ENCODE measurements at places on chromosomes 2 and 18.

DNA sequence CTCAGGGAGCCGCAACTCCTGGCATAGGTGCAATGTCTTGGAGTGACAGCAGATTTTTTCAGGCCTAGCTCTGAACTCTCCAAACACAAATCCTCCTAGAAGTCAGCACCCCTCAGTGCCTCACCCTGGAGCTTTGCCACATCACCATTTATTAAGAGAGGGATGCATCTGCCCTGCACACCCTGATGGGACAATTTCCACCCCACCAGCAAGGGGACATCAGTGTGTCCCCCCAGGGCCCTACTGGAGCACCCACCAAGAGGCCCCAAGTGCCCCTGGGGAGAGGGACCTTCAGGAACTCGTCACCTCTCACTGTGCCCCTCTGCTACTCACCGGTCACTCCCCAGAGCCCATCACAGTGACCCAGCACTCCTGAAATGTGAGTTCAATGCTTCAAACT lies 144.7 kb downstream of the NDUFA10 start:
- DNase-seq = no peak

DNA sequence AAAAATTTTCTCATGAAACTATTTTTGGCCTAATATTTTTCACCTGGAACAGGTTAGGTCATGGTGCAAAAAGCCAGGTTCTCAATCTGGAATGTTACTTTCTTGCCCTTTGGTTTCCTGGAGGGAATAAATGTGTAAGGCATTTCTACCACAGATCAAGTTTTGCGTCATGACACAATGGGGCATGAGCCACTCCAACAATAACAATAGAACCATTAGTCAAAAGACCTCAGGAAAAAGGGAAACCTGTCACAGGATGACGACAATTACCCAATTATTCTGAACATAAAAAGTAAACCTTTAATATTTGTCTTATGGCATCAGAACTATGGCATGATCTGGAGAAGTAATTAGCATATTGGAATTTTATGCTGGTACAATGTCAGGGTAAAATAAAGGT lies 88.2 kb upstream of the HNRNPA3 start:
- no peak for DNase-seq

- DNase-seq = no peak
These were observed 21.5 kb upstream of the BIN1 start for GRCh38 chr2:127128445-127128904.

GRCh38 chr2:228545041-228545747 lies 363.7 kb upstream of the SPHKAP start:
- DNase-seq = peak; percentile 80

- no peak for DNase-seq
These were observed 177.4 kb upstream of the FN1 start for GRCh38 chr2:215613280-215613679.

DNA sequence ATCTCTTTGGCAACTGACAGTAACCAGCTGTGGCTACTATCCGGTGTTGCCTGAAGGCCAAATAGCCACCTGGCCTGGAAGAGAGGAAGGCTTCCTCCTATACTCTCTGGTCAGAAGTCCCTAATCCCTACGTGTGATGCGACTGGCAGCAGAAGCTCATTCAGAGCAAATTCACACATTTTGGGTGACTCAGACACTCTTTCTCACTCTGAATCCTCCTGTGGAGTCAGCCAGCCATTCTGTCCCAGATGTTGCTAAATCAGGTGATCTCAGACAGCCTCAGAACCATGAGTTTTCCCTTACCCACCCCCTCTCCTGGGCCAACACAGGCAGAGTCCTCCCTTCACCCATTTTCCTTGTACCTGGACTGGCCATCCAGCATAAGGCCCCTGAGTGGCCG lies 34.7 kb downstream of the CFAP53 start:
- DNase-seq = no peak

- DNase-seq = no peak
These were observed 137.7 kb downstream of the ALPK2 start for GRCh38 chr18:58491113-58491696.

- no peak for DNase-seq
These were observed 9.3 kb upstream of the TSN start for GRCh38 chr2:121746071-121746578.

- DNase-seq = peak; percentile 10
These were observed 270.2 kb downstream of the LOXHD1 start for GRCh38 chr18:46386788-46387187.

DNA sequence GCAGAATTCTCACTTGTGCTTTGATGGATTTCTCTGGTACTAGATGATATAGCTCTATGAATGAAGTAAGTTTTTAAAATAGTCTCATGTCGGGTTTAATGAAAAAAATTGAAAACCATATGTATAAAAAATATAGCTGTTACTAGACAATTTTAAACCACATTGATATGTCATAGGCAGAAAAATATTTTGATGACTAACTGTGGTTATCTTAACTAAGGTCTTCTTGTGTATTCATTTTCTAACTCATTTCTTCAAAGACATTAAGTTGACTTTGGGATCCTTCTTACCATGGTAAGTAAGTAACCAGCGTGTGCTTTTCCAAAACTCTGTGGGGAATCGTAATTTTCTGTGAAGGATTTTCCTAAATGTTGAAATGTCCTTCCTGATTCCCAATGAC lies 160.9 kb upstream of the COL3A1 start:
- peak; percentile 88 for DNase-seq

DNA sequence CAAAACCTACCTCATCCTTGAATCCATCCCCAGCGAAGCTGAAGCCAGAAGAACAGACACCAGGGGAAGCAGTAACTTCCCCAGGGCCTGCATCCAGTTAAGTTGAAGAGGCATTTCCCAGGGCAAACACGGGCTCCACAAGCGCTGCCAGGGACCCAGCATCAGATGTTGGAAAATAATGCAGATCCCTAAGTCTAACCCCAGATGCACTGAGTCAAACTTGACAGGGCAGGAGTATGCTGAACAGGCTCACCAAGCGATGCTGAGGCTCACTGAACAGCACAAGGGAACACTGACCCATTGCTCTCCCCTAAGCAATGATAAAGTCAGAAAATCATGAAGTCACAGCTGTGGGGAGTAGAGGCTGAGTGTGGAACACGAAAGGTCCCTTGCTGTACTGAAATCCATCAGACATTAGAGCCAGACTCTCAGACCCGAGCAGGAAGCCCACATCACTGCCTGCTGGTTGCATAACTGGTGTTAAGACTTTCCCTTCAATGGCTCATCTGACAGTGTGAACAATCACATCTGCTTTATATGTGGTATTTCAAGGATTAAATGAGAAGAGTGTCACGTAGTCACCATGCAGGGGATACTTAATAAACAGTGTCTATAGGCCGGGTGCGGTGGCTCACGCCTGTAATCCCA lies 36.2 kb downstream of the TNS1 start:
- peak; percentile 66 for DNase-seq

DNA sequence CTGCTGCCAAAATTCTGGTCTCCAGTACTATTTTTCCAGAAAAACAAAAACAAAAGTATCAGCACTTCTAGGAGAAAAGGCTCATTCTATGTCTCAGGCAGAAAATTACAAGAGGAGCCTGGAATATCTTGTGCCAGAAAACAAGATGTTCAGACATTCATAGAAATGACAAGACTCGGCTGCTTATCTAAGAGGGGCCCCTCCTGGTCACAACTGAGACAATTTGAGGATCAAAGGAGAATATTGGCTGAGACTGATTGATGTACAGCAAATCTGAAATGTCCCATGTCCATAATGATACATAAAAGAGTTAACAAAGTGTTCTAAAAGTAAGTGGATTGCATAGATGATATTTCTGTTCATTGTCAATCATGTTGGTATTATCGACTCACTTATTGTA lies 2.4 kb upstream of the RPS7 start:
- no peak for DNase-seq

DNA sequence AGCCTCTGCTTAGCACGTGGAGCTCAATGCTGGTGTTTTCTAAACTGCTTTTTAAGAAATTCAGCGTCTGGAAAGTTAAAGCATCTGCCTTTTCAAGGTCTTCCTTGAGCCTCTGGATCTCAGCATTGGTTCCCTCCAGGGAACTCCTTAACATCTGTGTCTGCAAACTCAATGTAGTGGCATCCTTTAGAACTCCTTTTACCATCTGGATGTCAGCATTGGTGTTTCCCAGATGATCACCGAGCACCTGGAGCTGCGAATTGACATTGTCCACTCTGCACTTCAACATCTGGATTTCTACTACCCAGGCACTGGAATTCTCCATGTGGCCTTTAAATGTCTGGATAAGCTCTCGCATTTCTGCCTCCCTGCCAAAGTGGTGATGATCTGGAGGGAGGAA lies 3.7 kb downstream of the CLEC4F start:
- DNase-seq = no peak

- no peak for DNase-seq
These were observed 43.4 kb downstream of the DPP4 start for GRCh38 chr2:162030363-162031190.

DNA sequence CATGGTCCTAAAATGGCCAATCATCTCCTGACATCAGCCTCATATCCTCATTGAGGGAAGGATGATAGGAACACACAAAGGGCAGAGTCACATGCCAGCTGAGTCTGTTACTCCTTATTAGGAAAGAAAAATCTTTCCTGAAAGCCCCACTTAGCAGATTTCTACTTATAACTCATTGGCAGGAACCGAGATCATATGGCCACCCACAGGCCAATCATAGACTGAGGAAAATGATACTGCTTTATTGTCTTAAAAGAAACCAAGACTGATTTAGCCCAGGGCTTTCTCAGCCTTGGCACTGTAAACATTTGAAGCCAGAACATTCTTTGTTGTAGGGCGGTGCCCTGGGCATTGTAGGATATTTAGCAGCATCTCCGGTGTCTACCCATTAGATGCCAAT lies 18.7 kb downstream of the GKN2 start:
- DNase-seq = no peak

DNA sequence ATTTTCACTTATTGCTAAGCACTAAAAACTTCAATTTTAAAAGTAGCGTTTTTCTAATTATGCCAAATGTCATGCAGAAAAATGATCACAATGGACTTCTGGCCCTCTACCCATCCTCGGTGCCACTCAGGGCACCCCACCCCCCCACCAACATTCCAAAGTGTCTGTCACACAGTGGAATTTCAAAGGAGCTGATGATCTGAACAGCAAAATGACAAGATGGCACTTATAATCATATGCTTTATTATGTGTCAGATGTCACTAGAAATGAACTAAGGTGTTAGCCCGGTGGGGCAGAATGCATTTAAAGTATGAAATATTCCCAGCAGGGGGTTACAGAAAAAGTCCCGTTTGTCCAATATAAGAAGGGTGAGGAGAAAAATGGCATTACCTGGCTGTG lies 360.7 kb upstream of the RAB12 start:
- no peak for DNase-seq

- peak; percentile 81 for DNase-seq
These were observed 108.8 kb upstream of the PIEZO2 start for GRCh38 chr18:11258039-11258610.

DNA sequence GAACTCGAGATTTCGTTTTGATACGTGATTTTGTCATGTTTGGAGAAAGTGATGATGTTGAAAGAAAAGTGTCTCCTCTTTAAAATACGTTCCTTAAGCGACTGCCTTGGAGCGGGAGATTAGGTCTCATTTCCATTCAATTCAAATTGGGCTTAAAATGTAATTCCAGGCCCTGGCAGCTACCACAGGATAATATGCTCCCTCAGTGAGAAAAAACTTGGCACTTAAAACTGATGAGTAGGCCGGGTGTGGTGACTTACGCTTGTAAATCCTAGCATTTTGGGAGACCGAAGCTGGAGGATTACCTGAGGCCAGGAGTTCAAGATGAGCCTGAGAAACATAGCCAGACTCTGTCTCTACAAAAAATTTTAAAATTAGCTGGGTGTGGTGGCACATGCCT lies 146.3 kb upstream of the L3MBTL4 start:
- no peak for DNase-seq

DNA sequence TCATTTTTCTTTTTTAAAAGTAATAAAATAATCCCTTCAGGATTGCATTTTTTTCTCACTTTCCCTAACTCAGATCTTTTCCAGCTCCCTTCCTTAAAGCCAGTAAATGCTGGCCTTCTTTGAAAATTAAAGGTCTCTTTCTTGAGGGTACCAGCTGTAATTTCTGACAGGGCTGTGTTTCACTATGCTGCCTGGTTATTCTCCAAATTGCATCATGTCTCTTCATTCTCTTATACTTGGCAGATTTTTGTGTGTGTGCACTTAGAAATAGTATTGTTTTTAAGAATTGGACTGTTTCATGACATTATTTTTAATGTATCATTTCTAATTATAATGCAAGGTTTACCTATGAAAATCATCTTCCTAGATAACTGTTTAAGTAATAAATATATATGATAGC lies 72.0 kb upstream of the EPB41L5 start:
- no peak for DNase-seq

GRCh38 chr2:172072303-172072702 lies 13.0 kb upstream of the DLX1 start:
- DNase-seq = no peak

DNA sequence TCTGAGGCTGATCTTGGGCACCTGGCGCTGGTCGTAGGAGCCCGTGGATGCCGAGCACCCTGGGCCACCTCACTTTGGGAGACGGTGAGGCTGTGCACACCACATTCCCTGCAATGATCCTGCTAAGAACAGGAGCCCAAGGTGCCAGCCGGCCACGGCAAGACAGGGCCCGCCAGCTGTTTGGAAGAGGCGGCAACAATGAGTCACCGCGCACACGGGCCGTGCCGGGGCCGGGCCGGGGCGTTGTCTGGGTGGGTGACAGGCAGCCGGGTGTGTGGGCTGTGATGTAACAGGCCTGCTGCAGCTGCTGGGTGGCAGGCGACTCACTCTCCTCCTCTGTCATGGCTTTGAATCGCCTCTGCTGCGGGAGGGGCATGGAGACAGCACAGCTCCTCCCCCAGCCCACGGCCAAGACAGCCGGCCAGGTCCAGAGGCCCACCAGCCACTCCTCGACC lies 49.7 kb upstream of the ODC1 start:
- DNase-seq = peak; percentile 60

GRCh38 chr2:159072795-159073194 lies 104.4 kb downstream of the TANC1 start:
- DNase-seq = peak; percentile 79

- no peak for DNase-seq
These were observed 81.7 kb downstream of the COL4A4 start for GRCh38 chr2:227082286-227082685.

GRCh38 chr2:20597860-20598183 lies 53.1 kb downstream of the HS1BP3 start:
- no peak for DNase-seq

DNA sequence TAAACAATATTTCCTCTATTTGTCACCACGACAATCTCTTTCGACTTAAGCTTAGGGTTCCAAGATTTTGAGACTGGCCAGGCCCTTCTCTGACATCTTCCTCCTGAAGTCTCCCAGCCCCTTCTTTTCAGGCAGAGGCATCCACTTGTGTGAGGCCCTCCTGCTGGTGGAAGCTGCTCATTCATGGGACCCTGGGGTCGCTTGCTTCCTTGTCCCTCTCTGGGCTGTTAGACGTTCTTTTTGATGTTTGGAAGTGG lies 188.2 kb upstream of the APCDD1 start:
- DNase-seq = no peak

DNA sequence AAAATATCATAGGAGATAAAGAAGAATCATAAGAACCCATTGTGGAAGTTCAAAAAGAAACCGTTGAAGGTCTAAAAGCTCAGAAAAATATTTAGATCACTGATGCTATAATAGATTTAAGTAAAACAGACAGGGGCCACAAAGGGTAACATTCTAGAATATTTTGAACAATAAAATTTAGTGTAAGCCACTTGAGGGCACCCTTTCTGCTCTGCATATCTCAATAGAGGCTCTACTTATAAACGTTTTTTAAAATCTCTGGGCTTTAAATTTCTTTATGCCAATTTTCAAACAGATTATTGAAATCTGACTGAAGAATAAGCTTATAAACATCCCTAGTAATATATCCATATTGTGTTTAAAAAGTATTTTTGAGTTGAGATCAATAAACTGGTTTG lies 57.6 kb upstream of the IL1RL1 start:
- no peak for DNase-seq

- DNase-seq = no peak
These were observed 85.8 kb downstream of the POLE4 start for GRCh38 chr2:75044291-75044690.

All from fibroblast of skin of right quadriceps (primary cell).